Inflammatory macrophage treated with lipopolysaccharide for 4 hours (primary cell): ENCODE measurements at places on chromosomes 2 and 18.

GRCh38 chr2:96273763-96274162 lies 7.7 kb downstream of the CIAO1 start:
- DNase-seq = no peak

DNA sequence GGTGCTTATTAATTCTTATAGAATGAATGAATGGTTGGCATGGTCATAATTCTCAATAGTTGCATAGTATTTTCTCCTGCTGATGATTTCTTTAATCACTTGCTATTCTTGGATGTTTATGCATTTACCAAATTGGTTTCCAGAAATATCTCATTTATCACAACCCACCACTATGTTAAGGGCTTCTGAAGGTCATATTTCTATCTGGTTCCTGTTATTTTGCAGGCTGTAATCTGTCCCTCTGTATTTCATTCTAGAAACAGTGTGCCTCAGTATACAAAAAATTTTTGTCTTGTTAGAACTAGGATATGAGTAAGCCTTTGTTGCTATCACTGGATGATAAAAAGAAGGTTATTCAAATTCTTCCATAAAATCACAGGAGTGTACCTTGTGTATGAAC lies 6.1 kb upstream of the ATP8B1 start:
- DNase-seq = no peak

- DNase-seq = no peak
Measured at GRCh38 chr2:157836531-157836930, 39.6 kb downstream of the ACVR1 start.

DNA sequence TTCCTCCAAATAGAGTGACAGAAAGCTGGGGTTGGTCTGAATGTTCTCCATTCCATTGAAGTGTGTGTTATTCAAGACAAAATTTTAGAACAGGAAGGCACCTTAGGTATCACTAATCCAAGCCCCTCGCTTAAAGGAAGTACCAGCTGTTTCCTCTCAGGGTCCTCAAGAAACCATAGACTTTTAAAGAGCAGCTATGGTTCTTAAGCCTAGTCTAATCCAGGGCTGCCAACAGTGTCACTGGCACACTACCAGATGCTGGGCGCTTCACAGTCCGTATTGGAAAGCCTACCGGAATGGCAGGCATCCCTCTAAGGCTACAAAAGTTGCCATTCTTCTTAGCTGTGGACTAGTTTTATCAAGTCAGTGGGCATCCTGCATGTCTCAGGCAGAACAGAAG lies 1.9 kb downstream of the NEMP2 start:
- no peak for DNase-seq

DNA sequence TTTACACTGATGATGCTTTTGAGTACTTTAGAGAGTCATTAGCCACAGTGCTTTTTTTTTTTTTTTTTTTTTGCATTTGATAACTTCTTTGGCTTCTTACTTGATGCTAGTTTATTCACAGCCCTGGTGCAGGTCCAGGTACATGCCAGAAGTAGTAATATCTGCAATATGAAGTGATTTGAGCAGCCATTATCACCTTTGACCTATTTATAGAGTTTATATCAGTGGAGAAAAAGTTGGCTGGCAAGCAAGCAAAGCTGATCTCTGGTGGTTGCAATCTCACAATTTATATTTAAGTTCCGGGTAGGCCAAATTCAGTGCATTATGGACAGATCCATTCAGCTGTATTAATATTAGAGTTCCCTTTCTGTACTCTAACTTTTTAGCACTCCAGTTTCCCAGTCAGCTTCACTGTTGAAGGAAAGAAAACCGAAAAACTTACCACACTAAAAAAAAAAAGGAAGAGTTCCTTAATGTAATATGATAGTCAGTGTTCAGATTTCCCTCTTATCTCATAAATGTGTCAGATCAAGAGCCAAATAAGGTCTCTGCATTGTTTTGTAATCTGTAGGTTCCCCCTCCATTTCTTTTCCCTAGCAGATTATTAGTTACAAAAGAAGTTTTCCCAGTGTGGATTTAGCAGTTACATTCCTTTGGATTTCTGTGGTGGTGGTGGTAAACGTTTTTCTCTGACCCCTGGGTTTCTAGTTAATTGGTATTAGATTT lies 78.6 kb downstream of the HAUS1 start:
- DNase-seq = peak; percentile 62

GRCh38 chr2:152655880-152656279 lies 61.4 kb downstream of the PRPF40A start:
- DNase-seq = no peak

- DNase-seq = no peak
Measured at GRCh38 chr2:236826606-236827156, 257.1 kb downstream of the ACKR3 start.

- DNase-seq = peak; percentile 49
Measured at GRCh38 chr2:9206991-9207640, 504 bp downstream of the ASAP2 start.

DNA sequence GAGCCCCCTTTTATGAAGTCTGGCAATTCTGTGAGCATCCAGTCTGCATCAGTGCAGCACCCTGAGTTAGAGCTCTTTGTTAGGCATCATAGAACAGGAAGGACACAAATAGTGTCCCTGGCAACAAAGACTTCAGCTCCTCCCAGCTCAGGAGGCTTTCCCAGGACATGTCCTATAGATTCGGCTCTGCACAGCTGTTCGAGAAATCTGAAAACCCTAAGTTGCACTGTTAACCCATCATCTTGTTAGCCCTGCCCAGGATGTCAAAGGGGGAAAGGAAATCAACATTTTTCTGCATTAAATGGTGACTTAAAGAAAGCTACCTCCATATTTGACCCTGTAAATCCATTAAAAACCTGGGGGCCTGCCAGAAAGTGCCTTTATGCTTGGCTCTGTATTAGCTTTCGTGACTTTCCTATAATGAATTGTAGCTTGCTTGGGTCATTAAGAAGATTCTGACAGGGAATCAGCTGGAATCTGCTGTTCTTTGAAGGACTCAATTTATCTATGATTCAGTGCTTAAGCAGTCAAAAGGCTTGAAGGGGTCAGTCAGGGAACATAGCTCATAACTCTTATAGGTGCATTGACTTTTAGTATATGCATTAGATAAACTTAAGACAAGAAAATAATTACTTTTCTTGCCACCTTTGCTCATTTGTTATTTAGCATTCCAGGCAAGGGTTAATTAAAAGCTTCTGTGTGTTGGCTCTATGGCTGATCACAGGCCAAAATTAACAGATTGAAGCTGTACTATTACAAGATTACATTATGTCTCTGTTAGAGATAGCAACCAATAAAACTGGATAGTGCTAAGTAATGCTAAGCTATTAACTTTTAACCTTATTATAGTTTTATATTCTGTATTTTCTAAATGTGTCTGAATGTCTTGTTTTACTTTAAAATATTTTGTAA lies 20.6 kb downstream of the ERMN start:
- no peak for DNase-seq

DNA sequence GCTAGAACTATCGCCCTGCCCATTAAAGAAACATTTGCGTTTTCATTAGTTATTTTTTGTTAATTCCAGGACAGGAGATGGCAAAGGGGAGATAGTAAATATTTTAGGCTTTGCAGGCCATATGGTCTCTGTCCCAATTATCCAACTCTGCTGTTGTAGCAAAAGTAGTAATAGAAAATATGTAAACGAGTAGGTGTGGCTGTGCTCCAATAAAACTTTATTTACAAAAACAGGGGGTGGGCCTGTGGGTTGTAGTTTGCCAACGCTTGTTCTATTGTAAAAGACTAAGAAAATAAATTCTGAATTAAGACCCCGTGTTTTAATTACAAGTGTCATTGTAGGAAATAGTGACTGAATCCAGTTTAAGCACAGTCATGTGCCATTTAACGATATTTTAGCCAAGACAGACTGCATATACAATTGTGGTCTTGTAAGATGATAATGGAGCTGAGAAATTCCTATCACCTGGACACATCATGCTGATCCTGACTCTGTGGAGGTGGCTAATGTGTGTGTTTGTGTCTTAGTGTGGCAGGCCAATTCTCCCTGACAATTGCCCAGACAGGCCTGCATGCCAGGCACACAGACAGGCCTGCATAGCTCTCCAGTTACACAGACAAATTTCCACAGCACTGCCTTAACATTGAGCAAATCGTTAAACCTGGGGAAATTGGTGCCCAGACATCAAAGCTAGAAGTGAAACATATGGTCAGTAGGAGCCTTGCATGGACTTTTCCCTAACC lies 76.4 kb downstream of the SKA1 start:
- no peak for DNase-seq

DNA sequence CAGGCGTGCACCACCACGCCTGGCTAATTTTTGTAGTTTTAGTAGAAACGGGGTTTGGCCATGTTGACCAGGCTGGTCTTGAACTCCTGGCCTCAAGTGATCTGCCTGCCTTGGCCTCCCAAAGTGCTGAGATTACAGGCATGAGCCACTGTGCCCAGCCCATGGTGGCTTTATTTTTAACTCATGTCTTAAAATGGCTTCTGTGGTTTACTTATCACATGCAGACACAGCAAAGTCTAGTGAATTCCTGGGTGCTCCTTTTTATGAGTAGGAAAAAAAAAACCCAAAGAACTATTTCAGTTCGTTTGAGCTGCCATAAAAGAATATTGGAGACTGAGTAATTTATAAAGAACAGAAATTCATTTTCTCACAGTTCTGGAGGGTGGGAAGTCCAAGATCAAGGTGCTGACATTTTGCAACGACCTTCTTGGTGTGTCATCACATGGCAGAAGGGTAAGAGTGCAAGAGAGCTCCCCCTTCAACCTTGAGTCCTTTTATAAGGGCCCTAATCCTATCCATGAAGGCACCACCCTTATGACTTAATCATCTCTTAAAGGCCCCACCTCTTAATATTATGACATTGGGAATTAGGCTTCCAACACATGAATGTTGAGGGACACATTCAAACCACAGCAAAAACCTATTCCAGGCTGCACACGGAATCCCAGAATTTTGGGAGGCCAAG lies 12.6 kb upstream of the REL start:
- no peak for DNase-seq

GRCh38 chr2:213261715-213262114 lies 22.5 kb upstream of the SPAG16 start:
- no peak for DNase-seq

GRCh38 chr18:36593641-36594040 lies 235.2 kb downstream of the TPGS2 start:
- DNase-seq = no peak

DNA sequence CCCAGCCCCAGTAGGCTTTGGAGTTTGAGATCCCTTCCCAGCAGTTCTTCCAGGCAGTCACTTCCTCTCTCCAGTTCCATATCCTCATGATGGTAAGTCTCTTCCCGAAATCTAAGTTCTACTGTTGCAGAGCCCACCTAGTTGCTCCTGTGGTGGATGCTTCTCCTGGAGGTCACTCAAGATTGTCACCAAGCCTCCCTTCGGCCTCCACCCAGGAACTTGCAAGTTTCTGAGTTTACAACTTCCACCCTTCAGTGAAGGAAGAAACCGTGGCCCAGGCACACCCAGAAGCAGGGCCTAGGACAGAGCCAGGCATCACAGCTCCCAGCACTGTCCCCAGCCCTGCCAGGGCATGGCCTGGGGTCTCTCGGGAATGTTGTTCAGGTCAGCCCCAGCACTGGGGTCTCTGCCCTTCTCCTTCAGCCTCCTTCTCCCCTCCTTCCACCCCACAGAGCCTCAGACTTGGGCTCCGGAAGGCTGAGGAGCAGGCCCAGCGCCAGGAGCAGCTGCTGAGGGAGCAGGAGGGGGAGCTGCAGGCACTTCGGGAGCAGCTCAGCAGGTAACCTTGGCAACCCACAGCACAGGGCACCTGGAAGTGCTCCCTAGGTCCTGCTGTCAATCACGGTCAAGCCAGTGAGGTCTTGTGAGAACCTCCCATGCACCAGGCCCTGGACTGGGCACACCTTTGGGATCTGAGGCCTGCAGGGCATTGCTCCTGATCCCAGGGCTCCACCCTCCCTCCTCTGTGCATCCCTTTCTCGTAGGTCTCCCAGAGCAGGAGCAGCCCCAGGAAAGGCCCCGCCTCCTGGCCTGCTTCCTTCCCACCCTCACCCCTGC lies 7.1 kb downstream of the RUFY4 start:
- DNase-seq = no peak

- DNase-seq = no peak
Measured at GRCh38 chr2:225599856-225600255, 200.3 kb downstream of the NYAP2 start.

DNA sequence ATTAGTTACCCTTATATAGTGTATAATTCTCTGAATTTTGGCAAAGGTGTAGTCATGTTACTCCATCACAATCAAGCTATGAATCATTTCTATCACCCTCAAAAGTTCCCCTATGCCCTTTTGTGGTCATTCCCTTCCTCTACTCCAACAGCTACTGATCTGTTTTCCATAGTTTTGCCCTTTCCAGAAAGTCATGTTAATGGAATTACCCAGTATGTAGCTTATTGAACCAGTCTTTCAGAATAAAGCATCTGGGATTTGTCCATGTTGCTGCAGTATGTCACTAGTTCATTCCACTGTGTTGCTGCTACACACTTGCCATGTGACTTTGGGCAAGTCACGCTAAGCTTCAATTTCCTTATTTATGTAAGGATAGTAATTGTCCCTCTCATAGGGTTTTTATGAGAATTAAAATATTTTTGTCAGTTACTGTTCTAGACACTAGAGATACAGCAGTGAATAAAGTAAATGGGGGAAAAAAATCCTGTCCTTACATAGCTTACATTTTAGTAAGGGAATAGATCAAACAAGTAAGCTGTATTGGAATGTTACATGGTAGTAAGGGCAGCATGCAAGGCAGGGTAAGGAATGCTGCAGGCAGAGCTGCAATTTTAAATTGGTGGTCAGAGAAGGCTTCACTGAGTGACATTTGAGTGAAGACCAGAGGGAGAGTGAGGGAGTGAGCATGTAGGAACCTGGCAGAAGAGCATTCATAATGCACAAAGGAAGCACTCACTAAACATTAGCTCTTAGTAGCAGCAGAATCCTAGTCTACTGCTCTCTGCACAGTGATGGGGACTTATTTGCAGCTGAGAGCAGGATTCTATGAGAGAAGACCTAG lies 80.3 kb upstream of the TSPYL6 start:
- DNase-seq = no peak

GRCh38 chr2:224310943-224311625 lies 90.8 kb downstream of the FAM124B start:
- peak; percentile 65 for DNase-seq

GRCh38 chr2:84947010-84947593 lies 23.9 kb upstream of the KCMF1 start:
- no peak for DNase-seq

GRCh38 chr2:151344906-151345305 lies 12.5 kb upstream of the TNFAIP6 start:
- DNase-seq = no peak
